Caudate nucleus (tissue), 63 donors: ENCODE measurements at places on chromosomes 7 and 10.

- DNase-seq = no peak
These were observed 100.0 kb upstream of the MINDY3 start for GRCh38 chr10:15960277-15960676.

DNA sequence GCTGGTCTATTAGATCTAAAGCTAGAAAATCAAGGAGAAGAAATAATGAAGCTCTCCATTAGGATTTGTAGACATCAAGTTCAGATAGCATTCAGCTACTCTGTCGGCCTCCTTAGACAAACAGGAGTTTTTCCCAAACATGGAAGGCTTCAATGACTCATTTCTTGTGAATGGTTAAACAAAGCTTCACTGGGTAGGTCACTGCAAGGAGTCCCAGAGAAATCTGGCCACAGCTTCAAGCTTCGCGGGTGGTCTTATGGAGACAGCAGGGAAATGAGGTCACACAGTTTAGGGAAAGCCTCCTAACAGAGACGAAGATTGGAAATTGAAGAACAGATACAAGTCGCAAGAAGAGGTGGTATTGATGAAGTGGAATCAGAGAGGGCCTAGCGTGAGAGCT lies 22.6 kb upstream of the LRRC72 start:
- no peak for DNase-seq

GRCh38 chr10:132149271-132149670 lies 37.5 kb upstream of the DPYSL4 start:
- no peak for DNase-seq

DNA sequence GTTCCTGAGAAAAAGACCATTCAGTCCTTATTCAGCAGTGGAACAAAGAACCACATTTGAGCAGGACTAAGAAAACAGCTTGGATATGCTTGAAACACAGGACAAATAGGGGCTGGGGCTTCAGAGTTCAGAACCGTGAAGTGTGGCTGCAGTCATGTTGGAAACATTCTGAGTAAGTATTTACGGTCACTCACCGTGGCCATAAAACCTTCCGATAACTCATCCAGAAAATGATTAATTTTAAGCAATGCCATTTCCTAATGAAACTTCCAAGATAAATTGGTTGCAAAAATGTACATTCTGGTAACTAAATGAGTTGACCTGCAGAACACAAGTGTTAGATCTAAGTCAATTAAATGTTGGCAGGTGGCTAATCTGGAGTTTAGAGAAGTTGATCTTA lies 279.2 kb downstream of the CXCL12 start:
- no peak for DNase-seq

GRCh38 chr7:83452256-83452655 lies 196.7 kb downstream of the SEMA3E start:
- DNase-seq = no peak

DNA sequence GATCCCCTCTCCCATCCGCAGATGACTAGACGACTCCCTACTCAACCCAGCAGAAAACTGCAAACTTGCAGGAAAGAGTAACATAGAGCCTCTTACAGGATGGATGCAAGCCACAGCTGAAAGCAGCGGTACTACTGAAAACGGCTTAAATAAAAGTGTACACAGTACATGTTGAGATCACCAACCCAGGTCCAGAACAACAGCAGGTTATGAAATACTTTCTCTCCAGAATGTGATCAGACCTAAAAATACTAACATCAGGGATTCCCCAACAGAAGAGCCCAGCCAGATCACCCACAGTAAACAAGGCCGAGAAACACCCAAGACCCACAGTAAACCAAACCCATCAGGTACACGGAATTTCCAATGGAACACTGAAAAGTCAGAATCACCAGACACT lies 13.2 kb downstream of the ATE1 start:
- DNase-seq = no peak

DNA sequence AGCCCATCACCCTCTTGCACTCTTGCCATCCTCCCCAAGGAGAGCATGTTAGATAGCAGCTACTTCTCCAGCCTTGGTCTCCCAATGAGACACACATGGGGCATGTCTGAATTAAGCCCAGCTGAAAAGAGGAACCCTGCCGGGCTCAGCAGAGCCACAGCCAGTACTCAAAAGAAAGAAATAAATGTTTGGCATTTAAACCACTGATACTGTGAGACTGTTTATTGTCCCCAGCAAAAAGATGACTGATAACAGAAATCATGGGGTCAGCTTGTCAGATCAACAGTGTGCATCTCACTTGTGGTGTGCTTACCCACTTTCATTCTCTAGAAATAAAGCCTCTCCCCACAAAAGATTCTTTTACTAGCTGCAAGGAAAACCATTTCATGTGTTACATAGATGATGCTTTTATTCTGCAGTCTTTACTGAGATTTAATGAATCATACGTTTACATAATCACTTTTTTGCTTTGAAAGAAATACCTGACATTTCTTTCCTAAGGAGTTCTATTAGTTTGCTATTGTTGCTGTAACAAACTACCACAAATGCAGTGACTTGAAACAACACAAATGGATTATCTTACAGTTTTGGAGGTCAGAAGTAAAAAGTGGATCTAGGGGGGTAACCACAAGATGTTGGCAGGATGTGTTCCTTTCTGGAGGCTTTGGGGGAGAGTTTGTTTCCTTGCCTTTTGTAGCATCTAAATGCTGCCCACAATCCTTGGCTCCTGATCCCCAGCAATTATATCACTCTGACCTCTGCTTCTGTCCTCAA lies 20.9 kb downstream of the ANKRD7 start:
- no peak for DNase-seq

DNA sequence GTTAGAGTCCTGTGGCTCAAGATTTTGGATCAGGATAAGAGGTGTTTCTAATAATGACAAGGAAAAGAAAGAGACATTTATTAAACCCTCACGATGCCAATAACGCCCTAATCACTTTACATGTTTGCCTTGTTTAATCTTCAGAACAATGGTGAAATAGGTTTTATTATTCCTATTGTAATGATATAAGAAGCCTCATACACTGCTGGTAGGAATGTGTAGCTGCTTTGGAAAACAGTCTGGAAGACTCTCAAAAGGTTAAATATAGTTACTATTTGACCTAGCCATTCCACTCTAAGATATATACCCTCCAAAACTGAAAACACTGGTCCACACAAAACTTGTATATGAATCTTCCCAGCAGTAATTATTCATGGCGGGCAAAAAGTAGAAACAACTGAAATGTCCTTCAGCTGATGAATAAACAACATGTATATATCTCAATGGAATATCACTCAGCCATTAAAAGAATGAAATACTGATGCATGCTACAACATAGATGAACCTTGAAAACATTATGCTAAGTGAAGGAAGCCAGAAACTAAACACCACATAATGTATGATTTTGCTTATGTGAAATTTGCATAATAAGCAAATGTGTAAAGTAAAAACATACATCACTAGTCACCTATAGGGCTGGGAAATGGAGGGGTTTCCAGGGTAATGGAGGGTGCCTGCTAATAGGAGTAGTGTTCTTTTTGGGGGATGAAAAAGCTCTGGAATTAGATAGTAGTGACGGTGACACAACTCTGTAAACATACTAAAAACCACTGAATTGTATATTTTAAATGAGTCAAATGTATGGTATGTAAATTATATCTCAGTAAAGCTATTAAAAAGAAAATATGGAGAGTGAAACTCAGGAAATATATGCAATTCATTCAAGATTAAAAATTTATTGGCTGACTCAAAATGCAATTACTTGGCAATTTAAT lies 76.9 kb upstream of the ANK3 start:
- no peak for DNase-seq

- DNase-seq = no peak
These were observed 35.9 kb upstream of the CACNB2 start for GRCh38 chr10:18104223-18104872.

GRCh38 chr7:123367031-123367430 lies 167.3 kb upstream of the SLC13A1 start:
- DNase-seq = no peak

- no peak for DNase-seq
These were observed 22.1 kb downstream of the KLLN start for GRCh38 chr10:87841186-87841585.

GRCh38 chr10:66187053-66187733 lies 738.6 kb upstream of the LRRTM3 start:
- no peak for DNase-seq

DNA sequence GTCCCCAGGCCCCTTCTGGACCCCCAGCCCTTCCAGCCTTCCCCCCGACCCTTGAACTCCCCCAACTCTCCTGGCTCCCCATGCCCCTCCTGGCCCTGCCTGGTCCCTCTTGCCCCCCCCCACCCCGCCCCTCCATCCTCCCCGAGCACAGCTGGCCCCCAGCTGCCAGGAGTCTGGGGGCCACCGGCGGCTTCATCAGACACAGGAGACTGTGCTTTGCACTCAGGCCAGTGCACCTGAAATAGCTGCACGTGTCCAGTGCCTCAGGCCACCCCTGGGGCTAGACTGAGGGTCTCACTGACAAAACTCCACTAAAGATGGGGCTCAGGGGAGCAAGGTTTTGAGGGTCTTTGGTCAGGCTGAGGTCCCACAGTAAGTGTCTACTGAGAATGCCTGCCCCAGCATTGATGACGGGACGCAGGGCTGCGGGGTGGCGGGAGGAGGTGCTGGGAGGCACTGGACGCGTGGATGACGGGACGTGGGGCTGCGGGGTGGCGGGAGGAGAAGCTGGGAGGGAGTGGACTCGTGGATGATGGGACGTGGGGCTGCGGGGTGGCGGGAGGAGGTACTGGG lies 6.5 kb downstream of the FOXL3 start:
- DNase-seq = no peak

DNA sequence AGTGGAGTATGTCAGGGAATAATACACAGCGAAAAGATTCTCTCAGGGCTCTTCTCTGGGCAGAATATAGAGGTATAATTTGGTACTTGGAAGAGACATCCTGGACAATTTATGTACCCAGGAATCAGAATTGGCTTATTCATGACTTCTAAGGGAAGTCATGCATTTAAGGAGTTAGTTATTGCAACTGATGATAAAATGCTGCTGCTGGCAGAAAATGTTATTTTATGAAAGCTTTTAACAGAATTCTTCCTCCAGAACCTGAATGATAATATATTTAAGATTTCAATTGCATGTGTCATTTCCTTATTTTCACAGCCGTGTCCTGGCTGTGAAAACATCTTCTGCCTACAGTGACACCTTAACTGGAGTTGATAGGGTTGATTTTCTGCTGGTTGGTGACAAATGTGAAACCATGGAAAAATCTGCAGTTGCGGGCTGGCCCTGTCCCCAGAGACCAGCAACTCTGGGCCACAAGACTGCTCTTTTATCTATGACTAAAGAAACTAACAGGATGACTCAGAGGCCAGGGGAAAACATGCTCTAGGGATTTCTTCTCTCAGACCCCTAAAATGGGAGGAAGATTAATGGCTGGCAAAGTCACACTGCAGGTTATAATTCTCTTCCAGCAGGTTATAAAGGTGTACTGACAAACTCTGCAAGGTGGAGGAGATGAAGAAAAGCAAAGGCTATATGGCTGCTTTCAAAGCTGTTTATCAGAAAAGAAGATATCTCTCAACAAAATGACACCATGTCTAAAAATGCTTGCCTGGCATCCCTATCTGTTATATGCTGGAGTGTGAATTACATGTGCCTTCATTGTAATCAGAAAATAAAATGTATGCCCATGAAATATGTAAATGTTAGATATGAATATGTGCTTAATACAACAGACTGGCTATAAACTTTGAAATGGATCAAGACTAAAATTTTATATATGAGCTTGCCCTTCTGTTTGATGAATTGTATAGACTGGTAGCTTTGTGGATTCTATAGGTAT lies 12.1 kb upstream of the TRUB1 start:
- no peak for DNase-seq

GRCh38 chr10:1107679-1108078 lies 51.5 kb downstream of the WDR37 start:
- DNase-seq = no peak

- peak; percentile 76 for DNase-seq
These were observed 94.1 kb downstream of the PIP4K2A start for GRCh38 chr10:22620140-22620857.

DNA sequence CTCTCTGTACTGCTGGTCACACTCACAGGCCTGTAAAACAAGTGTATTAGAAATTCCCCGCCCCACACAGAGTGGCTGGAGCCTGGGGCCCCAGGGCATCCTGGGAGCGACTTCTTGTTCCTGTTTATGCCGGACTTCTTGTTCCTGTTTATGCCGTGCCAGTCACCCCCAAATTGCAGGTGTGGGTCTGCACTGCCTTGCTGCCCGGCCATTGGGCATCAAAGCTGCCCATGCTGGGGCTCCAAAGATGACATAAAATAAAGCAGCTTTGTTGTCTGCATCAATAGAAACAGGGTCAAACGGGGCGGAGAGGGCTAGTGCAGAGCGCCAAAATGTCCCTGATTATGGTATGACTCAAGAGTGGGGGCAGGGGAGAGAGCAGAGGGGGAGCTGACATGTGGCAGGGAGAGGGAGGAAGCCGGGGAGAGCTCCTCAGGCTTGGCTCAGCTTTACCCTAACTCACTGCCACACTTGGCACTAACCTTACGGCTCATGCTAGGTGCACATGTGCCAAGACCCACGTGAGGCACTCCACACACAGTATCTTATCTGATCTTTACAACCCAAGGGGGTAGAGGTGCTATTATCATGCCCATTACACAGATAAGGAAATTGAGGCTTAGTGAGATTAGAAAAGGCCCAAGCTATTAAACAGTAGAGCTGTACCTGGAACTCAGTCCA lies 98.4 kb downstream of the PIP4K2A start:
- peak; percentile 84 for DNase-seq

DNA sequence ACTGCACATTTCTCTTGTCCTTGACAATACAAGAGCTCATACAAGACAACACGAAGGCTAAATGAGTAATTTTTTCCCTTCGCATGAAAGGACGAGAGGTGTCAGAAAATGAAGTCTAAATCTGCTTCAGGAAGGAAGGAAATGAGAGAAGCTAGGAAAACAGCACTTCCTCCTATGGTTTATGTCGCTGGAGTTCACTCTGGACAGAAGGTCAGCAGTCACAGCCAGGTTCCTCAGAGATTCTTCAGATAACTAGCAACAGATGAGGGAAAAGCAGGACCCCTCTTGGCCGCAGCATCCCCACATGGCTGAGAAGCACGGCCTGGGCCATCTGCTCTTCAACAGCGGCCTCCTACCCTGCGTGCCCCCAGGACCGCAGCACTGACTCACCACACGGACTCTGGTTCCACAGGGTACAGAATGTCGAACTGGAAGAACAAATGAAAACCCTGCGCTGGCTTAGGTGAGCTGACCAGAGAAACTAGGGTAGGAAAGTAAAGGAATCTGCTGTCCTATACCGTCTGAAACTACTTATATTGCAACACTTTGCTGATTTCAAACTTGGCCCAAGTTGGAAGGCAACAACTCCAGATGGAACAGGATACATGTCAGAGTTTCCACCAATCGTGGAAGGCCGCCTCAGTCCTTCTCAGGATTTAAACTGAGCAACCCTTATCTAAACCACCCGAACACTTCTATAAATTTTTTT lies 26.3 kb downstream of the DNMBP start:
- DNase-seq = no peak

GRCh38 chr10:131729938-131730660 lies 170.7 kb upstream of the PPP2R2D start:
- no peak for DNase-seq

DNA sequence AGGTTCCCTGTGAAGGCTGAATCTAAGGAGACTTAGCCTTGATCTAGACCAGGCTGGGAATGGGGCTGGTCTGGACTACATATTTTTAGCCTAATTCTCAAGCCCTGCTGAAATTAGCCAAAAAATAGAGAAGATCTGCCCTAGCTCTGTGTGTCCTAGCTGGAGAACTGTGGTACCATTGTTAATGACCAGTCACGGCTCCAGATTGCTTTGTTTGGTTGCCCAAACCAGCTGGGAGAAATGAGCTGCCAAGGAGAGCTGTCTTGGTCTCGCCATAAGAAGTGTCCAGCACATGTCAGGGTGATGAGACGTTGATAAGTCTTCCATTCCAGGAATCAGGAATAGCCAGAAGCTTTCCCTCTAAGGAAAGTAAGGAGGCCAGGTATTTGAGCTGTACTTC lies 20.7 kb downstream of the GBX1 start:
- no peak for DNase-seq
